ENCODE measurements at places on chromosomes 1 and 21.

DNA sequence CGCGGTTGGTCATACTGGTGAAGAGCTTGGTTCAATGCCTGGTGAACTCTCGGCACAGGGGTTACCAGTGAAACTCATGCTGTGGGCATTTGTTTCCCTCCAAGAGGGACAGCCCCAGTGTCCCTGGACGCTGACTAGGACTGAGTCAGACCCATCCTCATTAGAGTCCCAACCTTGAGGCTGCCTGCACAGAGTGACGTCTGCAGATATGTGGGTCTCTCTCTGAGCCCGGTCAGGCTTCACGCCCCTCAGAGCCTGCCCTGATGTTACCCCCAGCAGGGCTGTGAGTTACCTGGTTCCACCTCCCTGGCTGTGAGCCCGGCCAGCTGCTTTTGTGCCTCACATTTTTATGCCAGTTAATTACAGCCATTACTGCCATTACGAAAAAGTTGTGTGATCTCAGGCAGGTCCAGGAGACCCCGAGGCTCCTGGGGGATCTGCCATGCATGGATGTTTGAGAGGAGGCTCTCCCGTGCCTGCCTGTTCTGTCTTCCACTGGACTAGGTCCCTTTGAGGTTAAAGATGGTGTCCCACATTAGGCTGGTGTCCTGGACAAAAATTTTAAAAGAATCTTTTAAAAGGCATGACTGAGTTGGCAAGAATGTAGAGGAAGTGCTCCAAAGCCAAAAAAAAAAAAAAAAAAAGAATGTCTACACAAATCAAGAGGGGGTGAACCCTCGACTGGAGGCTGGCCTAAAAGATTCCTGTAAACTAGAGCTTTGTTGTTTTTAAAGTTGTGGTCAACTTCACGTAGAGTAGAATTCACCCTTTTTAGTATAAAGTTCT lies 36.6 kb upstream of the PADI1 start:
- no peak for DNase-seq

- no peak for DNase-seq
These were observed 36.3 kb upstream of the NFASC start for GRCh38 chr1:204834336-204834735.

GRCh38 chr1:53956308-53957168 lies 10.4 kb downstream of the LRRC42 start:
- peak; percentile 26 for DNase-seq

- DNase-seq = no peak
These were observed 162.9 kb downstream of the PLPP3 start for GRCh38 chr1:56416495-56416894.

DNA sequence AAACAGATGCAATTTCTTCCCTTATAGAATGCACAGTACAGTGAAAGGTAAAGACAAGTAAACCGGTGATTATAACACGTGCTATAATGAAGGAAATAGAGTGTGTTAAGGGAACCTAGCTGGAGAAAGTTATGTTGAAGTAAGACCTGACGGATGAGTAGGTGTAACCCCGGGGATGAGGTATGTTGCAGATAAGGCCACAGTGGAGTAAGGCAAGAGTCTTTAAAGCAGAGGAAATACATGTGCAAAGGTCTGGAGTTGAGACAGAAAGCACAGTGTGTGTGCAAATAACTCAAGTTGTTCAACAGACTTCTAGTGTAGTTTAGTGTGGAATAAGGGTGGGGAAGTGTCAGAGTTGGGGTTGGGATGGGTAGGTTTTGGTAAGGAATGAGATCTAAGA lies 2.9 kb downstream of the DBT start:
- DNase-seq = no peak

Data from activated CD4-positive, alpha-beta T cell treated with anti-CD3 and anti-CD28 coated beads, Interleukin-2, Interleukin-6, amounts not matched to agents 100 ng/mL and 50 ng/mL, durations not matched to agents 16 hours and 8 hours (primary cell).